DND-41 (cell line): ENCODE measurements at places on chromosomes 5 and 9.
A peak's percentile ranks its signal among the peaks of the same experiment; 100 is the strongest.

DNA sequence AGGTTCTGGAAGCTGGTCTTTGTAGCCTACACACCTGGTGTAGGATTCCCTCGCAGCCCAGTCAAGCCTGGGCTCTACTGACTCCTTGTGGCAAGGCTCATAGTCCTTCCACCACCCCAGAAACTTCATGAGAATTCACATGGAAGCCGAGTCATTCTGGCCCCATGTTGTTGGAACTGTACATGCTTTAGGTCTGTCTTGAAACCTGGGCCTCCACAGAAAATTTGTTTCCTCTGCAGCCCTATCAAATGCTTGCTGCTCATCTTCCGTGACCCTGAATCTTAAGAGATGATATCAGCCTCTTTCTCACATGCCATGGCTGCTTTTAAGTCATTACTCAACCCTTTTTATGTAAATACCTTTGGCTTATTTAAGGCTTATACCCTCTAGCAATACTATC, 113.4 kb upstream of the GRHPR start:
- DNase-seq = peak; percentile 31

GRCh38 chr5:83072966-83073365, 4.2 kb downstream of the TMEM167A start:
- DNase-seq = no peak

- no peak for DNase-seq
Measured at GRCh38 chr5:76598531-76598930, 24.7 kb downstream of the F2RL2 start.

GRCh38 chr9:108569624-108570023, 286.2 kb downstream of the ACTL7B start:
- no peak for DNase-seq

GRCh38 chr5:180873615-180874520, 12.8 kb upstream of the ZFP62 start:
- DNase-seq = no peak

GRCh38 chr9:69036309-69036708, 757 bp downstream of the FXN start:
- DNase-seq = no peak

DNA sequence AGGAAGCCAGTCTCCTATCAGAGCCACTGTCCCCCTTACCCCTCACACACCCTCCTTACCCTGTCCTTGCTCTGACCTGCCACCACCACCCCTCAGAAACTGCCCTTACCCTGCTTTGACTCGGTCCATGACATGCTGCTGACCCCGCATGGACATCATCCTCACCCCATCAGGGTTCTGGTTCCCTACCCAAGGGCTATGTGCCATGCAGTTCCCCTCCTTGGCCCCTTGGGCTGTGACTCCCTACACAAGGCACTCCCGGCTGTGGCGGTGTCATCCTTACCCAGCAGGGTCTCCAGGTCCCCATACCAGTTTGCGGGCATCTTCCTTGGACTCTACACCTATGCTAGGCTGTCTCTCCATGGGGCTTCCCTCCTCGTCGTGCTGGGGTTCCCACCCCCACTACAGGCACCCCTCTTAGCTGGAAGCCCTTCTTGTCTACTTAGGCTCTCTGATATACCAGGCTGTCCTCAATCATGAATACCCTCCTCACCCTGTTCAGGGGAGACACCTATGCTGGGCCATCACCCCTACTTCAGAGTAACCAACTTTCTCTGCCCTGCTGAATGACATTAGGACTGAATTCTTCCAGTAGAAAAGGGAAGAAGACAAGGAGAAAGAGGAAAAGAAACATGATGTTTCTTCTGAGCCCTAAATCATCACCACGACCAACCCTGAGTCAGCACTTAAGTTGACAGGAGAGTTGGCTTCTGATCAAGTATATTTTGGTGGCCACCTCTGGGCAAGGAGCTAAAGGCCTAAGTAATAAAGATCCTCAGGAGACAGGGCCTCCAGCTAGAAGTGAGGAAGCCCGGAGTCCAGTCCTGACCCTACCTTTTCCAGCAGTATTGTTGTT, 115.2 kb downstream of the GCNT1 start:
- no peak for DNase-seq

DNA sequence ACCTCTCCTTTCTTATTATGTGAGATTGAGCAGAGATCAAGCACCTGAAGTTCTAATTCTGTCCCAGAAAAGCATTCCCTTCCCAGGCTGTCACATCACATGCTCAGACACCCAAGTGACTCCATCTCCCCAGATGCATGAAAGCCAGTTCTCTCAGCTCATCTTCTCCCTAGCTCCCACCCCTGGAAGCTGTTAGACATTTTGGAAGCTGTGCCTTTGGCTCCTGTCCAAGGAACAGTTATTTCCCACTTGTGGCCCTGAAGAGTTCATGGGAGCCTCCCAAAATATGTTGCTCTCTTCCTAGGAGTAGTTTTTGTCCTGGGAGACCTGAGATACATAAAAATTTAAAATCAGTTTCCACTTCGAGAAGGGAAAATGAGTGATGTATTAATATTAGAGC, 161.4 kb upstream of the GAS1 start:
- no peak for DNase-seq

GRCh38 chr5:78985725-78986223, 664 bp upstream of the ARSB start:
- DNase-seq = peak; percentile 26

GRCh38 chr9:6780690-6781089, 22.9 kb downstream of the KDM4C start:
- DNase-seq = no peak

GRCh38 chr5:178483620-178484019, 106.6 kb downstream of the COL23A1 start:
- DNase-seq = peak; percentile 92

DNA sequence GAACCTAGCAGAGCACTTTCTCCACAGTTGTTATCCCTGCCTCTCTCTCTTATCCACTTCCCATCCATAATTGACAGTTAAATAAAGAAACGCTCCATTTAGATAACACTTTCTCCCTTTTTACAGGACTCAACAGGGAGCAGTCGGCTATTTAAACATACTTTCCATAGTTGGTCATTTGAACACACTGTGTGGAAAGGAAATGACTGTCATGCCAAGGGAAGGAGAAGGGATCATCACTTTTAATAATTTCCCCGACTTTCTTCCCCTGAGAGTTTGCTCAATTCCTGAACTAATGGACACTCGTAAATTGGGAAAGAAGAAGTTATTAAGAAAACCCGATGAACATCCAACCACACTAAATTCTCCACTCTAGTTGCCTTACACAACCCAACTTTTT, 400.8 kb upstream of the PTGER4 start:
- DNase-seq = no peak

DNA sequence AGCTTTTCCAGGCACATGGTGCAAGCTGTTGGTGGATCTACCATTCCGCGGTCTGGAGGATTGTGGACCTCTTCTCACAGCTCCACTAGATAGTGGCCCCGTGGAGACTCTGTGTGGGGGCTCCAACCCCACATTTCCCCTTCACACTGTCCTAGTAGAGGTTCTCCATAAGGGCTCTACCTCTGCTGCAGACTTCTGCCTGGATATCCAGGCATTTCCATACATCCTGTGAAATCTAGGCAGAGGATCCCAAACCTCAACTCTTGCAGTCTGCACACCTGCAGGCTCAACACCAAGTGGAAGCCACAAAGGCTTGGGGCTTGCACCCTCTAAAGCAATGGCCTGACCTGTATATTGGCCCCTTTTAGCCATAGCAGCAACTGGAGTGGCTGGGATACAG, 283.4 kb upstream of the KLF4 start:
- no peak for DNase-seq

DNA sequence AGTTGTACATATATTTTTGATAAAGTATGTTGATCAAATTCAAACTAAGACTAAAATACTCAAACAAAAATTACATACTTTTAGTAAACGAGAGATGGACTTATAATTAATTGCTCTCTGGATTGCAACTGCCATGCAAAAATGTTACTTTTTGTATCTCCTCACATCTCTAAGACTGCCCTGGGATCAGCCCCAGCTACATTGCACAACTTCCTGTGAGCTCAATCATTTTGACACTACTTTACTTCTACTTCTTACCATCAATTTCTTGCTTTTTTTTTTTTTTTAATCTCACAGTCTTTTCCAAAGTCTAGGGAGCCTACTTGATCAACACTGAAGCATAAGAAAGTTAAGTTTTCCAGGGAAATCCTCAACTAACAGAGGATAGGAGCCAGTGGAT, 506.0 kb upstream of the CDH10 start:
- no peak for DNase-seq

- no peak for DNase-seq
Measured at GRCh38 chr5:149796030-149796429, 65.9 kb downstream of the PPARGC1B start.

GRCh38 chr9:104858846-104859245, 69.1 kb downstream of the ABCA1 start:
- no peak for DNase-seq

DNA sequence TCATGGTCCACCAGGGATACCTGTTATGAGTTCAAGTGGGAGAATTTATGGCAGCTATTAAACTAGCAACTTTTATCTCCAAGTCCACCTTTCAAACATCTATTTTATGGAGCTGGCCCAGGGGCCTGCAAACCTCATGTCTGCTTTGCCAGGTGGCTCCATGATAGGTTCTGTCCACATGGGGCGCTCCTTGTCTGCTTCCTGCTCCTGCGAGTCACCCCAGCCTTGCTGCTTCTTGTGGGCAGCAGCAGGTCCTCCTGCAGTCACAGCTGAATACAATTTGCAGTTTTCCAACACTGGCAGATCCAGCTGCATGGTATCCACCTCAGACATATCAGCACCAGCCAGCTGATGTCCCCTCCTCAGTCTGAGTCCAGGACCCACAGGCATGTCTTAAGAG, 39.6 kb upstream of the FRRS1L start:
- DNase-seq = peak; percentile 10

DNA sequence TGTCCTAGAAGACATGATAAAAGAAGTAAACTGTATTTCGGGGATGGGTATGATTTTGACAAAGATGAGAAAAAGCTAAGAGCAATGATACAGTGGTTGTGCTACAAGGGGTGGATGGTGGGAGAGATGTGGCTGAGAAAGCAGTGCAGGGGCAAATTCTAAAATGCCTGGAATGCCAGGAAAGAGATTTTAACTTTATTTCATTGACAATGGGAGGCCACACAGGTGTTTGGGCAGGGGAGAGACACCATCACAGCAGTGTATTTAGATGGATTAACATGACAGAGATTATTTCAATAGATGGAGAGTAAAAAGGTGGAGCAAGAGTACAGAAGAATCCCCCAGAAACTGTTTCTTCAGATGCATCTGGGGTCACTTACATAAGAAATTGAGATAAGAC, 71.2 kb downstream of the MAMDC2 start:
- DNase-seq = no peak

GRCh38 chr9:115121181-115121580, 3.2 kb upstream of the TNC start:
- no peak for DNase-seq

DNA sequence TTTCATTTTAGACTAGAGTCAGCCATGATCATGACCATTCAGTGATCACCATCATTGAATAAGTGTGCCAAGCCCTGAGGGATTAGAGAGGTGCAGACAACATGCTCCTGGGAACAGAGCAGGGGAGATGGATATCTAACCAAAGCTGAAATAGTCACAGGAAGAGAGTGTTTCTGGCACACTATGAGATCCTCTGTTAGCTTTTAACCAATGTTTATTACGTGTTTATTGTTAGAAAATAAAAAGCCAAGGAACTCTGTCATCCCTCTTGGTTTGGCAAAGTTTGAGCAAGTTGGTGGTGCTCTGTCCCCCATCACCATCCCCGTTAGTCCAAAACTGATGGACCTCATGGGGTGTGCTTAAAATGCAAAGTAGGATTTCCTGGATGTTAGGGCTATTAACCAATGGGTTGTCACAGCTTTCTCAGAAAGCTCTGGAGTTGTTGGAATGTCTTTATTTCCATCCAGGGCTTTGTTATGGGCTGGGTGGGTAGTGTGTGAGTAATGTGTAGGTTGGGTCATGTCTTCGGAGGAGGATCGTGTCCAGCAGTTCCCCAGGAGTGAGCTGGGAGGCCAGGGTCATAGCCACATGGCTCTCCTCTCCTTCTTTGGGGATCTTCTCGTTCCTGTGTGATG, 34.9 kb downstream of the SLC28A3 start:
- DNase-seq = no peak

DNA sequence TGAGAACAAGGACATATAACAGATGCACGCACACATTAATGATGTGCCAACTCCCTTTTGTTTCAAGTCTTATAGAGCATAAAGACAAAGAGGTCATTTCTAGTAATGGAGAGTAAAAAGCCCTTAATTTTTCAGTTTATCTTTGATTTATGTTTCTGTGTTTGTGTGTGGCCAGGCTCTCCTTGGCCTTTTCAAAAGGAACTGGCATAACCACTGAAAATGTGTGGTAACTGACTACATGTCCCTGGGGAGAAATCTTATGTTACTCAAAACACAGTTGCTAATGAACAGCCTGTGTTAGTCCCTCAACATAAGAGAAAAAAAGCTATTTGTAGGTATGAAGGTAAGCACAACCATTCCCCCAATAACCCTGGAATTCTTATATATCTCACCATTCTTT, 47.6 kb upstream of the SHOC1 start:
- DNase-seq = no peak

DNA sequence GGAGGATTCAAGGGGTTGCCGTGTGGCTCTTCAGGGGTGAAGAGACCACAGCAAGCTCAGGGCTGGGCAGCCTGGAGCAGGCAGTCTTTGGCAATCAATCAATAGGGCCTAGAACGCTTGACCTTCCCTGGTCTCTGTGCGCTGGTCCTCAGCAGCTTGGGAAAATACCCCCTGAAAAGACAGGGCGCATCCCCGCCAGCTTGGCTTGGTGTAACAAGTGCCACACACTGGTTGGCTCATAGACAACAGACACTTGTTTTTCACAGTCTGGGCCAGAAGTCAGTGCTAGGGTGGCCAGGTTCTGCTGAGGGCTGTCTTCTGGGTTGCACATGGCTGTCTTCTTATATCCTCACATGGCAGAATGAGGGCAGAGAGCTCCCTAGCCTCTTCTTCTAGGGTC, 141.1 kb downstream of the HSD17B3 start:
- no peak for DNase-seq

- DNase-seq = no peak
Measured at GRCh38 chr5:93382188-93382825, 198.7 kb downstream of the NR2F1-AS1 start.

- no peak for DNase-seq
Measured at GRCh38 chr9:135079018-135079417, 8.4 kb upstream of the OLFM1 start.

- no peak for DNase-seq
Measured at GRCh38 chr5:58074222-58074621, 385.7 kb downstream of the PLK2 start.

- no peak for DNase-seq
Measured at GRCh38 chr9:127389381-127390247, 7.4 kb upstream of the SLC2A8 start.

DNA sequence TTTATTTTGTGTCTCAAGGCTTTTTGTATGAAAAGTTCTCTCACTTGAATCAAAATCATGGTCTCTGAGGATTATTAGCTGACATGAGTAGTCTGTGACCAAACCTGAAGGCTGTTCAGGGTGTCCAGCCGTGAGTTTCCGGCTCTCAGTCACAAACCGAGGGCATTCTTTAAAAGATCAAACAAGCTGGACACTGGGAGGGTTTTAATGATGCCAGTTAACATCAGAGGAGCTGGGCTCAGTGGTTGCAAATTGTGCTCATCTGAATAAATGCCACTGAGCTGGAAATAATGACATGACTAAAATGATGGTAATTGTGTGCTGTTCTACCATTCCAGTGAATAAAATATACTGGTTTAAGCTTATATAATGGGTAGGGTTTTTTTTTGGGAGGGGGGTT, 153.1 kb downstream of the FOCAD start:
- DNase-seq = no peak

GRCh38 chr5:88659529-88660263, 223.3 kb downstream of the MEF2C start:
- no peak for DNase-seq
